Gastroesophageal sphincter (tissue), 4 donors: ENCODE measurements at places on chromosomes 3 and 15. TPM values are rescaled to one million over a fixed set of nuclear protein-coding genes. Genes with fewer than 3 reads are reported as not detected.

DNA sequence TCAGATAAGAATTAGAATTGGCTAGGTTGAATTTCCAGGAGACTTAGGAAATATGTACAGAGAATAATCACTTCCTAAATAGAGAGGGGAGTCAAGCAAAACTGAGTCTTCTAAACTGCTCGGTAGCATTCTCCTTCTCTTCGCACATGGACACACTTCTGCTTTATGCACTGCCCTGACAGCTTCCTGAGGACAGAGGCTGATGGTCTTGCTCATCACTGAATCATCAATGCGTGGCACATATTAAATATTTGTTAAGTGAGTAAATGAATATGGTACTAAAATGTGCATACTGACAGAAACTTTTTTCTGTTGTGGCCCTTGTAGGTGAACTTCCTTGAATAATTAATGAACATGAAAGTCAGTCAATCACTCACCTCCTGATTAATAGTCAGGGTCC is 315.5 kb downstream of the FHIT start:
- no peaks in the 10 kb centered on the region for H3K27me3 ChIP-seq
- no peaks in the 10 kb centered on the region for H3K4me1 ChIP-seq

- H3K4me1 ChIP-seq = no peaks in the 10 kb centered on the region
- no peaks in the 10 kb centered on the region for H3K36me3 ChIP-seq
- no peaks in the 10 kb centered on the region for H3K27me3 ChIP-seq
- ATAC-seq = no peak
Measured at GRCh38 chr3:194584866-194585265, 48.4 kb downstream of the TMEM44 start.

GRCh38 chr3:191641789-191642188 is 180.8 kb downstream of the PYDC2 start:
- no peak for ATAC-seq
- H3K4me1 ChIP-seq = no peaks in the 10 kb centered on the region
- no peaks in the 10 kb centered on the region for H3K36me3 ChIP-seq
- H3K4me3 ChIP-seq = no peak overlapping the region

DNA sequence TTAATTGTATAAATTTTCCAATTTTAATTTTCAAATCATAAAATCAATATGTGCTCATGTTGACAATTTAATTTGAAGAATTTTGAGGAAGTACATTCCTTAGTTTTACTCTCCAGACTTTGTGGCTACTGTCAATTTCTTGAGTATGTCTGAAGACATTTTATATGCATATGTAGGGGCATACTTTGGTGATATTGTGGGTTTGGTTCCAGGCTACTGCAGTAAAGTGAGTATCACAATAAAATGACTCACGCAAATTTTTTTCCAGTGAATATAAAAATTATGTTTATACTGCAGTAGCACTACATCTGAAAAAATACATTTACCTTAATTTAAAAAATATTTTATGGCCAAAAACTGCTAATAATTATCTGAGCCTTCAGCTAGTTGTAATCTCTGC is 123.2 kb upstream of the PLCL2 start:
- H3K36me3 ChIP-seq = no peaks in the 10 kb centered on the region
- H3K27me3 ChIP-seq = no peaks in the 10 kb centered on the region
- ATAC-seq = no peak
- no peaks in the 10 kb centered on the region for H3K4me1 ChIP-seq
- no peak overlapping the region for H3K27ac ChIP-seq

DNA sequence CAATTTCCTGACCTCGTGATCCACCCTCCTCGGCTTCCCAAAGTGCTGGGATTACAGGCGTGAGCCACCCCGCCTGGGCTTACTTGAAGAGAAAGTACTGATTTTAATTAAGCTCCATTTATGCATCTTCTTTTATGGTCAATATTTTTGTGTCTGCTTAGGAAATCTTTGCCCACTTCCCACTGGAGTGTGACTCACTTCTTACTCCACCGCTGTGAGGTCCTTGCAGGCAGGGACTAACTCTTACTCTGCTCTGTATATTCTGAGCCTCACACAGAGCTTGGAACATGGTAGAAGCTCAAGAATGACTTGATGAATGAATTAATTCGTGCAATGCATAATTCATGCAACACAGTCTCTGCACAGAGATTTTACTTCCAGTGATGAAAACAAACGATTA is 2.9 kb upstream of the TM4SF19 start:
- peaks cover 20% of the 10 kb centered on the region for H3K27me3 ChIP-seq
- no peak for ATAC-seq
- H3K4me3 ChIP-seq = no peak overlapping the region

DNA sequence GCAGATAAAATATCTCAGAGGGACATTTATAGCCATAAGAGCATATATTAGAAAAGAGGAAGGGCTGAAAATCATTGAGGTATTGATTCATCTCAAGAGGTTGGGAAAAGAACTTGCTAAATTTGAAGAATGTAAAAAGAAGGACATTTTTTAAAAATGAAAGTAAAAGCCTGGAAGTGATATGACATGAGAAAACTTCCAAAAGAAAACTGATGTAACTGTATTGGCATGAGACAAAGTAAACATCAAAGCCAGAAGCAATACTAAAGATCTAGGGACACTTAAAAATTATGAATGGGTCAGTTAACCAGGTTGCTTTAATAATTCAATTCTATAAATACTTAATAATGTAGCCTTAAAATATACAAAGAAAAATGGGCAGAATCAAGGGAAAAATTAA is 31.9 kb downstream of the CEP63 start:
- H3K4me3 ChIP-seq = no peak overlapping the region
- H3K4me1 ChIP-seq = no peaks in the 10 kb centered on the region
- no peaks in the 10 kb centered on the region for H3K27me3 ChIP-seq
- H3K36me3 ChIP-seq = peaks cover 6% of the 10 kb centered on the region
- ATAC-seq = no peak

IQCF5 gene
- total RNA-seq = not detected

SH3GL3 gene
- not detected for total RNA-seq

GRCh38 chr15:91871837-91872236 is 18.3 kb downstream of the SLCO3A1 start:
- no peaks in the 10 kb centered on the region for H3K36me3 ChIP-seq
- no peaks in the 10 kb centered on the region for H3K27me3 ChIP-seq
- H3K27ac ChIP-seq = no peak overlapping the region
- ATAC-seq = no peak
- H3K4me3 ChIP-seq = no peak overlapping the region
- H3K4me1 ChIP-seq = peaks cover 15% of the 10 kb centered on the region

DNA sequence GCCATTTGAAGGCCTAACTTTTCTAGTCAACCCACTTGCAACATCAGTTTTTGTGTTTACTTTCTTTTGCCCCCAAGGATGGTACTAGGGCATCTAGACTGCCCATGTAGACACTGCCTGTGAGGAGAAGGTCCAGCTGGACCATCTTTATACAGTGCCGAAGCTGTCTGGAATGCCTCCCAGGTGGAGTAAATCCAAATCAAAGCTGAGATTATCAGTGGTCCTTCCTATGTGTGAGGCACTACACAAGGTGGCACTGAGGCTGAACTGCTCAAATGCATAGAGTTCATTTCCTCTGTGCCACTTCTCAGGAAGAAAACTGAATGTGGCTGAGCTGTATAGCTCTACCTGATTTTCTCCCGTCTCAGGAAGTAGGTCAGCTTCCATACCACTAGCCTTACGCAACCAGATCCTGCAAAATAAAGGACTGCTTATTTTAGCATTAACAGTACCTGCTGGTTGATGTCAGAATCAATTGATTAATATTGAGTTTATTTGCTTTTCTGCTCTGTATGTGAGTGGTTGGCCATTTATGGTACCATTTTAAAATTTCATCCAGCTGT is 106.1 kb downstream of the GHSR start:
- no peaks in the 10 kb centered on the region for H3K4me1 ChIP-seq
- H3K27ac ChIP-seq = no peak overlapping the region
- no peak for ATAC-seq
- no peak overlapping the region for H3K4me3 ChIP-seq
- H3K27me3 ChIP-seq = no peaks in the 10 kb centered on the region

DNA sequence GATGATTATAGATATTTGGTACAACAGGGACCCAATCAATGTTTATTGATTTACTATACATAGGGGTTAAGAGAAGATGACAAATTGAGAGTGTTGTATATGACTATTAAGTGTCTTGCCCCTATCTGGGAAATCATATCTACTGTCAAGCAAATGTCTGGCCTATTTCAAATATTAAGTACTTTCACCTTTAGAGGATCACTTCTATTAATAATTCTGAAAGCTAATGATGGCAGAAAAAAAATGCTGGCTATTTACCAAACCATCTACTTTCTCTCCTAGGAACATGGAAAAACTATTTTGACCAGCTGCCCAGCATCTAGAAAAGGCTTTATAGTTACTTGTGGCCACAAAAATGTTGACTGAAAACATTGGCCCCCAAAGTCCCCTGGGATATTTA is 632.3 kb upstream of the ZNF385D start:
- H3K4me3 ChIP-seq = no peak overlapping the region
- no peak for ATAC-seq
- no peaks in the 10 kb centered on the region for H3K4me1 ChIP-seq
- H3K27ac ChIP-seq = no peak overlapping the region

GRCh38 chr15:26848498-26848897 is 18.4 kb upstream of the GABRA5 start:
- no peaks in the 10 kb centered on the region for H3K27me3 ChIP-seq
- no peaks in the 10 kb centered on the region for H3K4me1 ChIP-seq
- no peak overlapping the region for H3K27ac ChIP-seq
- no peak for ATAC-seq

DIS3L gene
- 35.1 TPM for total RNA-seq
